ENCODE measurements at places on chromosomes 2 and 18.

DNA sequence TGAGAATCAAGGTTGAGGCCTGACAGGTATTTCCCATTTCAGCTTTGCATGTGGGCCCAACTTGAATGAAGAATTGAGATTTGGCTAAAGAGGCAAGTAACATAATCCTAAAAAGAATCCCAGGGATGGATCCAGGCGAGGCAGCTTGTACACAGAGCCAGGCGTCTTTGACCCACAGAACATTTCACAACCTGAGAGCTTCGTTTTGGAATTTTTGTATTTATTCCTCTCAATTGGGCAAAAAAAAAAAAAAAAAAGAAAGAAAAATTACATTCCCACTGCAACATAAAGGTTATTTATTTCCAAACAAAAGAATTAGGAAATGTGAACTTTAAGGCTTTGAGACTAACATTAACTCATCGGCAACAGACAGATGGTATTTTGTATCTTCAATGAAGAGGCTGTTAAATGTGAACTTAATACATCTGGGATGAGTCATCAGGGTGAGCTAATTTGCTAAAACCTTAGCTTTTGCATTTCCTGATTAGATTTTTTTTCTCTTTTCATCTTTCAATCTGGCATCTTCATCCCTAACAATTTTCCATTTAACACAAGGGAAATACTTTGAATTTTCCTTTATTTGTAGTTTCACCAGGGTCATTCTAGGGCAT is 478.5 kb upstream of the TNP1 start:
- no peak for DNase-seq

GRCh38 chr18:70288171-70288850 is 534 bp upstream of the SOCS6 start:
- no peak for DNase-seq

DNA sequence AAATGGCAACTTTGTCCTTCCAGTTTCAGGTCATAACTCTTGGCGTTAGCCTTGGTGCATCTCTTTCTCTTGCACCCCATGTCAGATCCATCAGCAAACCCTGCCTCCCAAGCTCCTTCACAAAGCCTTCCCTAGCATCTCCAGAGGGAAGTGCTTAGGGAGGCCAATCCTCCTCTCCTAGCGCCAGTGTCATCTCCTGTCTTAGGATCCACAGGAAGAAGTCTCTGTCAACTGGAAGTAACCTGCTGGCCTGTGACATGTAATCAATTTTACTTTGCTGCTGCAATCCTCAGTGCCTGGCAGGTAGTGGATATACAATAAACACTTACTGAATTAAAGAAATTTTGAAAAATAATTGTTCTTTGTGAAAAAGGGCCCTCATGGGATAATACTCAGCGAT is 7.9 kb upstream of the DNPEP start:
- no peak for DNase-seq

GRCh38 chr2:179336782-179337534 is 72.3 kb upstream of the SESTD1 start:
- no peak for DNase-seq

DNA sequence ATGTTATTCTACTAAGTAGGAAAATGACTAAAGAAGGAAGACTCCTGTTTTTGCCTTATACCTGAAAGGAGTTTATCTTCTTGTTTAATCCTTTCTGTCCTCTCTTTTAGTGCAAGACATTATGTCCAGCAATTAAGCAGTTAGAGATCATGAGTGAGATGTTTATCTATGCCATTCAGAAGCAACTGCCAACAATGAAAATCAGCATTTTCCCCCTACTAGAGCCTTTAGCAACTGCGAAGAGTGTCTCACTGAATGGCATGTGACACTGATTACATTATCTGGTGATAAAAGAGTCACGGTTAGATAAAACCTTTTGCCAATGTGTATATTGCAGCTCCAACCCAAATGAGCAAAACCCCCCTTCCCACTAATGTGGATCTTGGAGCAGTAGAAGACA is 357.7 kb upstream of the SYT4 start:
- no peak for DNase-seq

DNA sequence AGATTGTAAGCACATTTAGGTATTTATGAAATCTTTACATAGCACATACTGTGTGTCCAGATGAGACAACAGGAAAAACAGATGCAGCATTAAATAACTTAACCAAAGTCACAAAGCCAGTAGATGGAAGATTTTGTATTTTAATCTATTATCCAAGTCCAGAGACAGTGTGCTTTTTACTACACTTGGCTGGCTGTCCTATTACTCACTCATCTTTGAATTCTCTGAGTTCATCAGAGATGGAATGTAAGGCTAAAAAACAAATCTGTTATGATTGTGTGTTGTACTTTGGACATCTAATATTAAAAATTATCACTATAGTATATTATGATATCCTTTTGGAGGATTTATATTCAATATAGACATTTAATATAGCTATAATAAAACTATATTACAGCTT is 1189.4 kb downstream of the DSC3 start:
- no peak for DNase-seq

DNA sequence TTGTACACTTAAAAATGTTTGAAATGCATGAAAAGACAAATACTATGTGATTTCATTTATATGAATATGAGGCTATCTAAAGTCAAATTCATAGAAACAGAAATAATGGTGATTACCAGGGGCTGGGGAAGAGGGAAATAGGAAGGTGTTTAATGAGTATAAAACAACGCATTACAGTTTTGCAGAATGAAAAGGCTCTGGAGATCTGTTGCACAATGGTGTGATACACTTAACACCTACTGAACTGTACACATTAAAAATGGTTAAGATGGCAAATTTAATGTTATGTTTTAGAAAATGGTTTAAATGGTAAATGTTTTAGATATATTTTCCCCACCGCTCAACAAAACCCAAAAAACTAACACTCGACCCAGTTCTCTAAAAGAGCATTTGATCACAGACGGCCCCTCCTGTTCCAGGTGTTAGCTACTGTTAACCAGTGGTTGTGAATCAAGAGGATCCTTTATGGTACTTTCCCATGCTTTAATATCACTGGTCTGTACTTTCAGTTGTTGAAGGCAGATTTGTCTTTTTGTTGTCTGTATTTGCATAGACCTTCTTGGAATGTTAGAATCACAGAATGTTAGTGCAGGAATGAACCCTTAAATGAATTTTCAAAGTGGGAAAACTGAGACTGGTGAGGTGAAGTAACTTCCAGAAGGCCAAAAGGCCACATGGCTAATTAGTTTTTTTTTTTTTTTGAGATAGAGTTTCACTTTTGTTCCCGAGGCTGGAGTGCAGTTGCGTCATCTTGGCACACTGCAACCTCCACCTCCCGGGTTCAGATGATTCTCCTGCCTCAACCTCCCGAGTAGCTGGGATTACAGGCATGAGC is 10.2 kb downstream of the RAB10 start:
- DNase-seq: no peak

GRCh38 chr2:145049475-145049874 is 529.6 kb upstream of the ZEB2 start:
- DNase-seq: no peak

DNA sequence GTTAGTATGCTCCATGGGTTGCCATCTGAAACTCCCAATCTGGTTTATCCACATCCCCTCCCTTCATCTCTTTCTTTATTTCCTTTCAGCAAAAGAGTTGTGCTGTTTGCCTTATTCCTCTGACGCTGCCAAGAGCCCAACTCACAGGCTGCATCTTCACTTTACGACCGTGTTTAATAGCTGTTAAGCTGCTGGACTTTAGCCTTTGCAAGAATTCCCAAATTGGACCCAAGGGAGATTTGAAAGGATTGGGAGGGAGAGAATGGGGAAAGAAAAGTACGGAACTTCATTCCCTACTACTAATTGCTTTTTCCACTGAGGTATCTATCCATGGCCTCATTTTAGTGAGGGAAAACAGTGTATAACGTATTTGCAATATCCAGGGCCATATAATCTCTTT is 263.4 kb upstream of the MEIS1 start:
- DNase-seq: no peak

DNA sequence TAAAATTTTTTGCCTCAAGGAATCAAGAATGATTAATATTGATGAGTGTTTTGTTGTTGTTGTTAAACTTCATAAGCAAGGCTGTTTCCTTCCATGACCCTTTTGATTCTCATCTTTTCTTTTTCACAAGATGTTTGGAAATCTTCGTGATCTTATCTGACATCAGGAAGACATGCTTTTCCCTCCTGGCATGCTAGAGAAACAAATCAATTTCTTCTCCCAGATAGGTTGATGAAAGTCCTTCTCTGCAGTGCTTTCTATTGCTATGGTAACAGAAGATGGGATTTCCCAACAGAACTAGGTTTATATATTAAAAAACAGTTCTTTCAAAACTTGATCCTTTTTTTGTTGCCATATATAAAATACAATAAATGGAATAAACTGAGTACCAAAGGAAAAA is 85.2 kb downstream of the EML6 start:
- DNase-seq: no peak

GRCh38 chr2:23900133-23900532 is 26.8 kb downstream of the ATAD2B start:
- no peak for DNase-seq

DNA sequence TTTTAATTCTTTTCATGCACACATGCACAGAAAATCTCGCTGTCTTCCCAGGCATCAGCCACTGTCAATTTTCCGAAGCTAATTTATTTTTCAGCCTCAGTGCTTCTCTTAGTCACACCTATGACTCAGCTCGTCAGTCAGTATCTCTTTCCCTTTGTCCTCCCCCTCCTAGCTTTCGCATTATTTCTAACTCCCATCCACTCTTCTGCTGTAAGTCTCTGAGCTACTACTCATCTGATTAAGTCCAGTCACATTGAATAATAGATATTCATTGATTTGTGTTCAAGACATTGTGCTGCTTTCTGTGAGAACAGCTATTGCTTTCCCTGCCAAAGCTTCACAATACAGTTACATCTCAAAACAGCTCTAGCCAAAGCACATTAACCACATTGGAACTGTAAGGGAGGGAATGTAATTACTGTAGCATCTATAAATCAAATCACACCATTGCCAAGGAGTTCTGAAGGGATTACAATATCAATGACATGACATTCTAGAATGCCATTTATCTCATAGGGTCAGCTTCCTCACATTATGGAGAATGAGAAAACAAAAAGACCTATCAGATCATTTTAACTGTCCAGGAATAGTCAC is 89.4 kb downstream of the SCN3A start:
- no peak for DNase-seq

DNA sequence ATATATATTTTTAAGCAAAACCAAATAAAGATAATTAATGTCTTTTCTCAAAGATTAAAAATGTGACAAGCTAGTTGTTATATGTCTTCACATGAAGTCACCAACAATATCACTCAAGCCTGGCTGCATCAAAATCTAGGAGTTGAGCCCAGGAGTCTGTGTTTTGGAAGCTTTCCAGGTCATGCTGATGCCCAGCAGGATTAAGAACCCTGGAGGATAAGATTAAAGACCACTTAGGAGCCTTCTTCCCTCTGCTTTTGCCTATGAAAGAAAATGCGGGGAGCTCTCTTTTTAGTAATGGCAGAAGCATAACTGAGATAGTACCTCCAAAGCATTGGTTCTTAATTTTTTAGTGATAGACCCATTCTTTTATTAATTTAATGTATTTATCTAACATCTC is 157.4 kb downstream of the ASXL3 start:
- DNase-seq: no peak

- no peak for DNase-seq
Observed at GRCh38 chr2:43822839-43823238, 15.8 kb downstream of the ABCG5 start.

GRCh38 chr18:38262661-38263060 is 697.1 kb upstream of the CELF4 start:
- no peak for DNase-seq

DNA sequence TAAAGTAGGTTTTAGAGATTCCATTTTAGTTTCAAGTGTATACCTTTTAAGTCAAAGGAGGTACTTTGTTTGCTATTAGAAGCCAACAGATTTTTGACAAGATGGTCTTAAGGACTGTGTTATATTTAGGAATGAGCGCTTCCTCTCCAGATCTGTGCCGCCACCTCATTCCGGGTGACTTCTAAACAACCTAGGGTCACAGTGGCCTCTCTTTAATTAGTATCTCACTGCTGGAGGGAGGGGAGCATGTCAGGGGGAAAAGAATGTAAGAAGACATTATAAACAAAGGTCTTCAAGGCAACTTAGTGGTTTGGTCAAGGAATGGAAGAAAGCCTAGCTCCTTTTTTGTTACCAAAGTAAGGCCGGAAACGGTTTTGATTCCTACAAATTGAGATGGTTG is 67.0 kb downstream of the RBMS1 start:
- DNase-seq: no peak

GRCh38 chr2:132923787-132924186 is 253.8 kb upstream of the LYPD1 start:
- DNase-seq: no peak

DNA sequence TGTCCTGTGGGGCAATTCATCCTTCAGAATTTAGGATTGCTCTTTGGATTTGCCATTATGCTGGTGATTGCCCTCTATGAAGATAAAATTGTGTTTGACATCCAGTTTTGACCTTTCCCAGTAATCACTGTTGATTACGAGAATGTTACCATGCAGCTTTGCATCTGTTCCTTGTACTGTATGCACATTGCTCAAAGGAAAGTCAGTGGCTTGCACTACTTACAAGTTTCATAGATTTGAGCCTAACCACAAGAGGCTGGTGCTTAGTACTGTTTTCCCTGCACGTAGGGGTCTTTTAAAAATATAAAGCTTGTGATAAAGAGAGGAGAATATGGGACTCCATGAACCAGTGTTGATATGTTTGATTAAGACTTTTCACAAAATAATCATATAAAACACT is 77.9 kb downstream of the SLC39A10 start:
- no peak for DNase-seq

DNA sequence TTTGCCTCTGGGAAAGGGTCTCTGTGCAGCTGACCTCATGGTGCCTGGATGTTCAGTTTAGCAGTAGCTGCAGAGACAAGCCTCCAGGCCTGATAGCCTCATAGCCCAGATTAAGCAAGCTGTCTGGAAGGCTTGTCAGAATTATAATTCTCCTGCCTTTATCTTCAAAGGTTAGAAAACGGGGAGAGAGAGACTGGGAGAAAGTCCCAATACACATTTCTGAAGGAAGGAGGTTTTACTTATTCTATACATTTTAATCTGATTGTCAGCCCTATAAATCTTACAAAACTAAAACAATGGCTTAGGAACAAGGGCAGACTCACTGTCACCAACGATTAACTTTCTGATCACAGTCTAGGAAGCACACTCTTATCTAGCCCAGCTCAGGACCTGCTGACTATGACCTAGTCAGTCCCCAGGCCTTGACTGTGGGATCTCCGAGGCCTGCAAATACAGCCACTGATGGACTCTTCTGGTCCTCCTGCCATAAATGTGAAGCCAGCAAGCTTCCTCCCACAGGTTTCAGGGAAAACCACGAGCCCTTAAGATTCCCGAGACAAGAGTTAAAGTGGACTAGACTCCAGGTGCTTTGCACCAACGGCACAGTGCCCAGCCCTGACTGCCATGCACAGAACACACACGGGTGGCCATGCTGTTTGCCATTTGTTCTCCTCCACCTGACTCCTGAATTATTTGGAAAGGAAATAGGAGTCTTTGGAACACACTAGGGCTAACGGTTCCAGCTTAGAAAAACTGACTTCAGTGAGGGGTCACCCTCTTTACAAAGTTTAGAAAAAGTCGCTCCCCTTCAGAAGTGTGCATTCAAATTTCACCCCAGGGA is 111.4 kb upstream of the SMAD7 start:
- no peak for DNase-seq
